ENCODE measurements at places on chromosomes 7 and 10. TPM values are rescaled to one million over a fixed set of nuclear protein-coding genes. Genes with fewer than 3 reads are reported as not detected.
A peak's percentile ranks its signal among the peaks of the same experiment; 100 is the strongest.

DNA sequence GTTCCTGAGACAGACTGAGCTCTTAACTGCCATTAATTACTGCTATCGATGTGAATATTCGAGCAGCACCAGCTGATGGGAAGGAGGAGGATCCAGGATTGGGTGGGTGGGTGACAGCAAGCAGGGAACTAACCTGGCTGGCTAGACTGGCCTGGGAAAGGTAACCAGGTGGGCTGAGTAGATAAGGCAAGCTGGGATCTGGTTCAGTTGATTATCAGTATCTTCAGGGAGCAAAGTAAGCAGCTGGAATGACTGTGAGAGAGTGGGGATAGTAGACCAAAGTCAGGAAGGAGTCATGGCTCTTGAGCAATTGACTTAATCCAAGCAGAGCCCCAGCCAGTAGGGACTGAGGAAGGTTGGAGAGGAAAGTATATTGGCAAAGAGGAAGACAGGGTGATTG, 46.9 kb upstream of the KMT2E start:
- H3K27me3 ChIP-seq, result no peaks in the 10 kb centered on the region
- no peak overlapping the region for H3K27ac ChIP-seq
- no peak overlapping the region for H3K4me3 ChIP-seq

GRCh38 chr10:57992321-57993077, 275.2 kb downstream of the IPMK start:
- H3K27me3 ChIP-seq, result no peaks in the 10 kb centered on the region
- peak overlapping the region; percentile 55 for H3K4me3 ChIP-seq
- H3K4me1 ChIP-seq, result peaks cover 12% of the 10 kb centered on the region
- H3K36me3 ChIP-seq, result no peaks in the 10 kb centered on the region
- DNase-seq, result peak; percentile 92

- H3K27me3 ChIP-seq, result no peaks in the 10 kb centered on the region
- H3K27ac ChIP-seq, result no peak overlapping the region
- no peak for DNase-seq
- peaks cover 9% of the 10 kb centered on the region for H3K4me1 ChIP-seq
These were observed 277.8 kb downstream of the CELF2 start for GRCh38 chr10:11295492-11295891.

GRCh38 chr10:21289961-21290360, 235.5 kb downstream of the SKIDA1 start:
- H3K27ac ChIP-seq, result no peak overlapping the region
- no peaks in the 10 kb centered on the region for H3K27me3 ChIP-seq
- H3K36me3 ChIP-seq, result no peaks in the 10 kb centered on the region
- no peak overlapping the region for H3K4me3 ChIP-seq

GRCh38 chr7:12872487-12872886, 185.1 kb downstream of the ARL4A start:
- H3K4me1 ChIP-seq, result no peaks in the 10 kb centered on the region
- no peak for DNase-seq
- H3K4me3 ChIP-seq, result no peak overlapping the region
- H3K27me3 ChIP-seq, result no peaks in the 10 kb centered on the region

The ASB10 gene
- total RNA-seq, result not detected

The RAB19 gene
- not detected for total RNA-seq
